ENCODE measurements at places on chromosomes 11 and 22.

DNA sequence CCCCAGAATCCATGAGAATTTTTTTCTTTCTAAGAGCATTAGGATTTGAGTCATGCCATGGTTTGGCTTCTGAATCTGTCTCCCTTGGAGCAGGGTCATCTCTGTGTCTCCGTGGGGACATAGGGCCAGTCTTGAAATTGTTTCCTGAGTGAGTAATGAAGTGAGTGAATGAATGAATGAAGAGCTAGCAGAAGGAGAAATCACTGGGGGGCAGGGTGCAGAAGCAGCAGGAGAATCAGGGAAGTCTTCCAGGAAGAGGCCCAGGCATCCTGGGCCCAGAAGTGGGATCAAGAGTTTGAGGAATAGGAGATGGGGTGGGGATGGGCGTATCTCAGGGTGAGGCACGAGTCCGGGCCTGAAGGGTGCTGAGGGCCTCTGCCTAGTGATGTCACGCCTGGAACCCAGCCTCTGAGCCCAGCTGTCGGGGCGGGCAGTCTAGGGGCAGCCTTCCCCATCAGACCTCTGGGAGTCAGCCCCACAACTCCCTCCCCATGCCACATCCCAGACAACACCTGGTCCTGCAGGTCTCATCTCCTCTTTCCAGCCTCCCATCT lies 12.5 kb upstream of the MGAT3 start:
- peak overlapping the region; percentile 52 for H3K27ac ChIP-seq
- H3K4me1 ChIP-seq = peaks cover 54% of the 10 kb centered on the region
- no peak for DNase-seq
- H3K4me3 ChIP-seq = no peak overlapping the region
- peaks cover 8% of the 10 kb centered on the region for H3K27me3 ChIP-seq

DNA sequence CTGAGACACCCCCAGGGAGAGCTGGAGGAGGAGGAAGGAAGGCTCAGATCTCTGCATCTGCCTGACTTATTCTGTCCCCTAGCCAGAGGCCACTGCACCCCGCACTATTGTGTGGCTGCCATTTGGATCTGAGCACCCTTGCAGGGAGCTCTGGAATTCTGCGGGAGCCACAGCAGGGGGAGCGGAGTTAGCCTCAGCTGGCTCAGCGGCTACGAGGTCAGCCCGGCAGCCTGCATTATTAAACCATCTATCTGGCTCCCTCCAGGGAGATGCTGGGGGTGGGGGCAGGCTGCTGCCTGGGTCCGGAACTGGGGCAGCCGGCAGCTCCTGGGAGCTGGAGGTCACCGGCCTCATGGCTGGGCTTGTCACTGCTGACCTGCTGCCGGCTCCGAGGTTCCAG lies 6.5 kb upstream of the ELFN2 start:
- no peak overlapping the region for H3K4me3 ChIP-seq
- H3K4me1 ChIP-seq = peaks cover 41% of the 10 kb centered on the region
- H3K36me3 ChIP-seq = no peaks in the 10 kb centered on the region
- H3K27me3 ChIP-seq = peaks cover 38% of the 10 kb centered on the region
- DNase-seq = peak; percentile 45
- H3K27ac ChIP-seq = no peak overlapping the region

- no peak overlapping the region for H3K4me3 ChIP-seq
- peaks cover 18% of the 10 kb centered on the region for H3K27me3 ChIP-seq
- DNase-seq = no peak
- H3K4me1 ChIP-seq = peaks cover 4% of the 10 kb centered on the region
- no peak overlapping the region for H3K27ac ChIP-seq
Observed at GRCh38 chr22:24819911-24820461, 14.0 kb downstream of the SGSM1 start.

GRCh38 chr22:23898006-23898974 lies 4.1 kb downstream of the MIF start:
- H3K27ac ChIP-seq = peak overlapping the region; percentile 79
- peaks cover 50% of the 10 kb centered on the region for H3K4me1 ChIP-seq
- H3K4me3 ChIP-seq = no peak overlapping the region
- no peaks in the 10 kb centered on the region for H3K27me3 ChIP-seq

DNA sequence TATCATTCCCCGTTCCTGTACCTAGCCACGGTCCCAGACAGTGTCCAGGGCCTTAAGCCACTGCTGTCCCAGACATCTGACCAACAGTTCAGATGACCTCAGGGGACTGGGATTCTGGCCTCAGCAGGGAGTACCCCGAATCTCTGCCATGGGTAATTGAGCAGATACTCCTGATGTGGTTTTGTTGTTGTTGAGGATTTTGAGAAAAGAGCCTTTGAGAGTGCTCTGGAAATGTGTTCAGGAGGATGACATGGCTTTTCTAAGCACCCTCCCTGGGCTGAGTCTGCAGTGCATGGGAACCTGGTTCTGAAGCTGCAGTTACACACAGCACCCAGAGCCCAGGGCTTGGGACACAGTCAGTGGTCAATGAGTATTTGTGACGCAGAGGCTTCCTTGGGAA lies 30.4 kb downstream of the ADAMTS15 start:
- peaks cover 4% of the 10 kb centered on the region for H3K4me1 ChIP-seq
- H3K4me3 ChIP-seq = no peak overlapping the region
- H3K36me3 ChIP-seq = peaks cover 2% of the 10 kb centered on the region
- peaks cover 4% of the 10 kb centered on the region for H3K27me3 ChIP-seq

- no peaks in the 10 kb centered on the region for H3K27me3 ChIP-seq
- H3K4me1 ChIP-seq = peaks cover 5% of the 10 kb centered on the region
- H3K4me3 ChIP-seq = no peak overlapping the region
- H3K27ac ChIP-seq = no peak overlapping the region
- DNase-seq = no peak
- H3K36me3 ChIP-seq = peaks cover 14% of the 10 kb centered on the region
Observed at GRCh38 chr11:9680028-9680427, 16.2 kb downstream of the SWAP70 start.

DNA sequence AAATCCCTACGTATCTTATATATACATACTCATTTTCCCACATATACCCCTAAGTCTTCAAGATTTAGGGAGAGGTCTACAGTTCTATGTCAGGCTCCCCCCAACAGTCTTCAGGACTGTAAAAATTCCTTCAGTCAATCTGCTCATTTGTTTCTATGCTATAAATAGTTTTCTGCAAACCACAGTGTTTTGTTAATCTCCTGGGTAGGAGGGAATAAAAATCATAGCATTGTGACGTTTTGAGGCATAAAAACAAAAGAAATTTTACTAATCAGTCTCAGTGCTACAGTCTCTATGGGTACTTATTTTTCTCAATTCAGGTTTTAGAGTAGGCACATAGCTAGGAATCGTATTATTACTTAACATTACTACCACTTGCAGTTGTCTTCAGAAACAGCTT lies 552.8 kb upstream of the LRRC4C start:
- H3K27me3 ChIP-seq = no peaks in the 10 kb centered on the region
- no peaks in the 10 kb centered on the region for H3K4me1 ChIP-seq
- DNase-seq = no peak

GRCh38 chr11:6755303-6755952 lies 16.3 kb downstream of the OR2AG2 start:
- no peaks in the 10 kb centered on the region for H3K4me1 ChIP-seq
- H3K4me3 ChIP-seq = no peak overlapping the region
- no peak overlapping the region for H3K27ac ChIP-seq

DNA sequence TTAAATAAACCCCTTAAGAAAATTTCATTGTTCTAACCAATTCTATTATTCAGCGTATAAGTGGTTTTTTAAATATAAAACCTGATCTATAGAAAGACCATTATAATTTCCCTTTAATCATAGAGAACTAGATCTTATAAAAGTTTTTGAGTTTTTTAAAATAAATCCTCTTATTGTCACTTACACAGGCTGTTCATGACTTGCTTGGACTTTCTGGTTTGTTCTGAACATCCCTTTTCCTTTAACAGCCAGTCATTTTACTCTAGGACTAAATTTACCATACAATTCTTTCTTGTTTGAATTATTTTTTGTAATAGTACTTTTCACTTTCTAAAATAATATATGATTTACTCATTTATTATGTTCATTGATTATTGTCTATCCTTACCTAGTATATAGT lies 4.7 kb downstream of the NXPE2 start:
- peaks cover 13% of the 10 kb centered on the region for H3K36me3 ChIP-seq
- no peak overlapping the region for H3K27ac ChIP-seq
- H3K4me1 ChIP-seq = peaks cover 4% of the 10 kb centered on the region
- H3K27me3 ChIP-seq = peaks cover 4% of the 10 kb centered on the region
- DNase-seq = no peak
- no peak overlapping the region for H3K4me3 ChIP-seq

GRCh38 chr22:20940186-20940651 lies 23.0 kb downstream of the CRKL start:
- no peak for DNase-seq
- no peaks in the 10 kb centered on the region for H3K27me3 ChIP-seq
- no peak overlapping the region for H3K27ac ChIP-seq

DNA sequence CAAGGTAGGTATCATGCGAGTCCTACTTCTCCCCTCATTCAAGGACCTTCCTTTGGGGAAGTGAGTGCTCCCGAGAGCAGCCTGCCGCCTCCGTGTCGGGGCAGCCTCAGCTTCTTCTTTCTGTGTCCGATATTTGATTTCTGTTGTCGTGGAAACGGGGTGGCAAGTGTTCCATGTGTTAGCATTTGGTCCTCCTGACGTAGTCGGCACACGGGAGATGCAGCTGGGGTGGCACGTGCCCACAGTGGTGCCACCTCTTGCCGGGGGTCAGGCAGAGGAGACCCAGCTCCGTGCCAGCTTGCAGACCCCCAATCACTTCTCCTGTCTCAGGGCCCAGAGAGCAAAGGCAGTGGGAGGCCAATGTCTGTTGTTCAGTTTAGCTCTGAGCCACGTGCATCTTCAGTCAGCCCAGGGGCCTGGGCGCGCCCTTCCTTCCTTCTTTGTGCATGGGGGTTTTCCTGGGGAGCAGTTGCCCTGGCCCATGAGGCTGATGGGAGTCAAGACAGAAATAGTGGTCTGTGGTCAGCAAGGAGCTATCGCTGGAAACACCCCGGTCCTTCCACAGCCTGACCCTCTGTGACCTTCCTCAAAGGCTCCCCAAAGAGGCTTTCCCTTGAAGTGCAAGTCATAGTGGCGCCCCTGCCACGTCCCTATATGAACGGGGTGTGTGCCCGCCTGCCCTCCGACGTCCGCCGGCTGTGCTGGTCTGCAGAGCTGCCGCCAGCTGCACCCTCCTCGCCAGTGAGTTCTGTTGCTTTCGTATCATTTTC lies 44.5 kb downstream of the PARVB start:
- peaks cover 11% of the 10 kb centered on the region for H3K27me3 ChIP-seq
- peaks cover 19% of the 10 kb centered on the region for H3K4me1 ChIP-seq

DNA sequence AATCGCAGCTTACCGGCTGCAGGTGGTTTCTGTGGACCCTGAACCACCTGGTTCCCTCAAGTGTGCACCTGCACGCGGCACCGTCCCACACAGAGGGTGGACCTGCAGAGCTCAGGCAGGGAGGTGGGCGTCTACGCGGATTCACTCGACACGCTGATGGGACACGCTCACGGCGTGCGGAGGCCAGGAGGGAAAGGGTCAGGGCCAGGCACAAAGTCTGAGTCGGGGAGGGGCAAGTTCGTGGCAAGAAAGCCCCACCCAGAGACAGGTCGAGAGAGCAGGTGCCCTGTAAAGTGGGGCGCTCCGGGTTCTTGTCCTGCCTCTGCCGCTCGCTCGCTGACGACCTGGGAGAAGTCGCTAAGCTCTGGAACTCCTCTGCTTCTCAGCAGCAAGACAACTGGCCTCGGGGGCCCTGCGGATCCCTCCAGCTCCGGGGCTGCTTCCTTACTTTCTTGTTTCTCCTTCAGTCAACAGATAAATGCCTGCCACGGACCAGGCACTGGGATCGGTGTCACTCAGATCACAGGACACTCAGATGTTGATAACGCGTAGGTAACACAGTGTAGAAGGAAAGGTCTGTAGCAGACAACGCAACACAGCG lies 72.4 kb upstream of the NUP50 start:
- no peak overlapping the region for H3K4me3 ChIP-seq
- no peaks in the 10 kb centered on the region for H3K36me3 ChIP-seq
- no peak for DNase-seq
- H3K4me1 ChIP-seq = peaks cover 6% of the 10 kb centered on the region
- no peak overlapping the region for H3K27ac ChIP-seq

DNA sequence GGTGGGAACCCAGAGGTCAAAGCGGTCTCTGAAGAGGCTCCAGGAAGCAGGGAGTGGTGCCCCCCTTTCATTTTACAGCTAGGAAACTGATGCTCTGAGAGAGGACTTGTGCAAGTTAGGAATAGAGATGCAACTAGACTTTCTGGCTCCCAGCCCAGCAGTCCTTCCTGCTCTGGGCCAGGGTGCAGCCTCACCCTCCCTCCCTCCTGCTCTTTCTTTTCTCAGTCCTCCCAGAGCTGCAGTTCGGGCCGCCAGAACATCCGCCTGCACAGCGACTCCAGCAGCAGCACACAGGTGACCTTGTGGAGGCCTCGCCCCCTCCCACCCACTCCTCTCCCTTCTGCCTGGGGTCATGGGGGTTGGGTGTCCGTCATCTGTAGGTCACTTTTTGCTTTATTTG lies 51.5 kb downstream of the LHFPL7 start:
- peak; percentile 8 for DNase-seq
- peaks cover 5% of the 10 kb centered on the region for H3K27me3 ChIP-seq
- H3K4me1 ChIP-seq = peaks cover 16% of the 10 kb centered on the region
- H3K4me3 ChIP-seq = no peak overlapping the region

DNA sequence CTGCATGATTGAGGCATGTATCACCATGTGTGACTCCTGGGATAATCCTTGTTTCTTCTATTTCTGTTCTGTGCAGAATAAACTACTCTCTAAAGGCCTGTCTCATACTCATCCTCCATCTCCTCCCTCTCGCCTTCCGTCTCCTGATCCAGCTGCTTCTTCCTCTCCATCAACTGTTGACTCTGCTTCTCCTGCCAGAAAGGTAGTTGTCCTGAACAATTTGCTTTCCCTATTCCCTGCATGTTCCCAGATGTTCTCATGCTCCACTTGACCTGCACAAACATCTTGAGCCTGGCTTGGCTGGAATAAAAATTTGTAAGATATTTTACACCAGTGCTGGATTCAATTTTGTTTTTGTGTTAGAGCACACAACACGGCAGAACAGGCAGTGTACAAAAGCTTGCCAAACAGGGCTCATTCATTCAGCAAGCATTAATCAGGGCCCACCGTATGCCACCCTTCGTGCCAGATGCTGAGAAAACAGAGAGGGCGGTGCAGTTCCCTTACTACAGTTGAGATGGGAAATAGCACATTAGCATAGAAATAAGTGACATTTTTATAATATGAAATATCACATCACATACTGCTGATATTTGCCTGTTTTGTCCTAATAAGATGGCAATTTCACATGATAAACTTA lies 133.3 kb upstream of the PARVA start:
- DNase-seq = no peak
- H3K4me1 ChIP-seq = peaks cover 45% of the 10 kb centered on the region
- no peak overlapping the region for H3K4me3 ChIP-seq
- no peak overlapping the region for H3K27ac ChIP-seq
- H3K36me3 ChIP-seq = no peaks in the 10 kb centered on the region
- H3K27me3 ChIP-seq = peaks cover 19% of the 10 kb centered on the region

GRCh38 chr11:18132341-18132740 lies at the start of gene MRGPRX3:
TSS of gene MRGPRX3 (plus strand) at chr11:18132571. CDS start at chr11:18137203, 4,632 bp downstream.
- no peak within 1 kb of the TSS for H3K27ac ChIP-seq
- no peaks in the 10 kb centered on the region for H3K36me3 ChIP-seq
- H3K27me3 ChIP-seq = peaks cover 24% of the 10 kb centered on the region
- DNase-seq = no peak

GRCh38 chr11:66071381-66071801 lies 1.3 kb downstream of the PACS1 start:
- no peak for DNase-seq
- H3K4me1 ChIP-seq = peaks cover 53% of the 10 kb centered on the region
- peak overlapping the region; percentile 91 for H3K4me3 ChIP-seq
- peaks cover 57% of the 10 kb centered on the region for H3K36me3 ChIP-seq
- H3K27ac ChIP-seq = peak overlapping the region; percentile 45

- H3K4me3 ChIP-seq = no peak overlapping the region
- no peak for DNase-seq
- no peak overlapping the region for H3K27ac ChIP-seq
- H3K27me3 ChIP-seq = peaks cover 57% of the 10 kb centered on the region
Observed at GRCh38 chr11:34198523-34198922, 93.1 kb downstream of the NAT10 start.

GRCh38 chr11:112178936-112179335 lies 3.6 kb downstream of the BCO2 start:
- DNase-seq = no peak
- H3K36me3 ChIP-seq = peaks cover 7% of the 10 kb centered on the region
- H3K4me1 ChIP-seq = peaks cover 31% of the 10 kb centered on the region
- no peak overlapping the region for H3K4me3 ChIP-seq
